ENCODE measurements at places on chromosomes 7 and 10.

DNA sequence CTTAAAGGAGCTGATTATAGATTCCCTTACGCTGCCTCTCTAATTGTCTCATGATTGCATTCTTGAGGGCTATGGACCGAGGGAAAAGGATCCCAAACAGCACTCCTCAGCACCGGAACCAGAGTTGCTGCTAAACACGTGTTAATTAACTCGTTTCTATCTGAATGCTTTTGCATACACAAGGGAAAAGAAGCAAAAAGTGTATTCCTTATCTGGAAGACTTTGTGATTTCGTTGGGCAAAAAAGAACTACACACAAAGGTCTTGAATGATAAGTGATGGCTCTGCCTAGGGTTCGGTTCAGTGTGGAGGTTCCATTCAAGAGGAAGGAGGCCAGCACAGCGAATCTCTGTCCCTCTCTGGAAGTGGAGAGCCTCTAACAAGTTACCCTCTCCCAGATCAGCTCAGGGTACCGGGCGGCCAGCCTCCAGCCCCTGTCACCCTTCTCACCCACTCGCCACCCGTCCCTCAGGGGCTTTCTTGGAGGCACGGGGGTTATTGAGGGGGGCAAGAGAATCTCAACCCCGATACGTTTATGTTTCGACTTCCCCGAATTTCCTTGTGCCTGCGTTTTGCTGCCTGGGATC lies 515 bp upstream of the SLC4A2 start:
- ATAC-seq = no peak

GRCh38 chr10:89151857-89152256 lies 55.3 kb downstream of the CH25H start:
- no peak for ATAC-seq

- no peak for ATAC-seq
Measured at GRCh38 chr10:47055386-47056246, 144.4 kb downstream of the PTPN20 start.

GRCh38 chr7:143408686-143409561 lies at the start of gene EPHA1:
EPHA1 (minus strand) TSS chr7:143408856; CDS start chr7:143408805, 51 bp downstream.
- ATAC-seq = peak; percentile 87

- peak; percentile 37 for ATAC-seq
Measured at GRCh38 chr7:155458111-155458877, at the start of gene EN2. EN2 (plus strand) TSS chr7:155458129; CDS start chr7:155458378, 249 bp downstream.

- ATAC-seq = no peak
Measured at GRCh38 chr7:42120191-42120590, 116.8 kb downstream of the GLI3 start.

DNA sequence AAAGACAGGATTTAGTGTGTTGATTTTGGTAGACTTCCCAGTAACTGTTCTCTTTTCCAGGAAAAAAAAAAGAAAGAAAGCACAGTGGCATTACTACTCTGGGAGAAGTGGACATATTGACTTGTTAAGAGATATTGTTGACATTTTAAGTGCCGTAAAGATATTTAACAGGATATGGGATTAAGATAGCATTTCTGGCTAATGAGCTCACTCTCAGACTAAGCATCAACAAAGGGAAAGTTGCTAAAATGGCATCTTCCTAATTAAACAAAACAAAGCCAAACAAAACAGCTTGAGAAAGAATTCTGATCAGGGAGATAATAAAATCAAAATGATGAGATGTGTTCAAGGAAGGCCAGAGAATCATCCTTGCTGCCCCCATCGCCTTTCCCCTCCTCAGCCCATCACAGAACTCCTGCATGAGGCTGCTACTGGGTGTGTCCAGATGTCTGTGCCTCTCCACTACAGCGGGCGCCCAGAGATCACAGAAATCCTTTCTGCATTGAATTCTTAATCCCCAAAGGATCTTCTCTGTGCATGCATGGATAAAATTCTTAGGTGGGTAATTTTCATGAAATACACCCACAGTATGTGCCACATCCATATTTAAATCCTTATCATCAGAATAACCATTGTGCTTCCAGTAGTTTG lies 270.5 kb downstream of the POU6F2 start:
- no peak for ATAC-seq

- ATAC-seq = no peak
Measured at GRCh38 chr10:104456802-104457542, 103.3 kb downstream of the CFAP58 start.

DNA sequence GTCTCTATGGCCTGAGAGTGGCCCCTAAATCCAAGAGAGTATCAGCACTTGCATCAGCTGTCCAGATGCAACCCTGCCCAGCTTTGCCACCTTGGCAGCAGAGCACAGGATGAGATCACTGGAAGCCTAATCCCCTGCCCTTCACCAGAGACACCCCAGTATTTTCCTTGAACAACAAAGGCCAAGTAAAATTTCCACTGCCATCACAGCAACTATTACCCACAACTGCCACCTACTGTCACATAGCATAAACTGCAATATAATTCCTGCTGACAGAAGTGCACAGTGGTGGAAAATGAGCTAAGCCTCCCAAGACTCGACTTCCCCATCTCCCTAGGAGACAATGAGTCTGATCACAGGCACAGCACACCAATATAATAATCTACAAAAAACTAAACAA lies 462.8 kb upstream of the ZWINT start:
- no peak for ATAC-seq

- ATAC-seq = no peak
Measured at GRCh38 chr7:83613232-83613631, 35.7 kb downstream of the SEMA3E start.

GRCh38 chr10:79342811-79343561 lies 4.3 kb upstream of the PPIF start:
- ATAC-seq = peak; percentile 52

GRCh38 chr10:64619102-64619501 lies 1097.9 kb downstream of the REEP3 start:
- ATAC-seq = no peak

DNA sequence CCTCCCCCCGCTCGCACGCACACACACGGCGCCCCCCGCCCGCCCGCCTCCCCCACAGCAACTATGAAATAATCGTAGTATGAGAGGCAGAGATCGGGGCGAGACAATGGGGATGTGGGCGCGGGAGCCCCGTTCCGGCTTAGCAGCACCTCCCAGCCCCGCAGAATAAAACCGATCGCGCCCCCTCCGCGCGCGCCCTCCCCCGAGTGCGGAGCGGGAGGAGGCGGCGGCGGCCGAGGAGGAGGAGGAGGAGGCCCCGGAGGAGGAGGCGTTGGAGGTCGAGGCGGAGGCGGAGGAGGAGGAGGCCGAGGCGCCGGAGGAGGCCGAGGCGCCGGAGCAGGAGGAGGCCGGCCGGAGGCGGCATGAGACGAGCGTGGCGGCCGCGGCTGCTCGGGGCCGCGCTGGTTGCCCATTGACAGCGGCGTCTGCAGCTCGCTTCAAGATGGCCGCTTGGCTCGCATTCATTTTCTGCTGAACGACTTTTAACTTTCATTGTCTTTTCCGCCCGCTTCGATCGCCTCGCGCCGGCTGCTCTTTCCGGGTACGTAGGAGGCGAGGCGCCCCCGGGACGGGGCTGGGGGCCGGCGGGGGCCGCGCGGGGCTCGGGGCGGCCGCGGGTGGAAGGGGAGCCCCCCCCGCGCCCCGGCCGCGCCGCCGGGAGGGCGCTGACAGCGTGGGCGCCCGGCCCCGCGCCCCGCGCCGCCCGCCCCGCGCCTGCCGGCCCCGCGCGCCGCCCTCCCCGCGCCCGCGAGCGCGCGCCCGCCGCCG lies 441 bp downstream of the BMI1 start:
- peak; percentile 60 for ATAC-seq

DNA sequence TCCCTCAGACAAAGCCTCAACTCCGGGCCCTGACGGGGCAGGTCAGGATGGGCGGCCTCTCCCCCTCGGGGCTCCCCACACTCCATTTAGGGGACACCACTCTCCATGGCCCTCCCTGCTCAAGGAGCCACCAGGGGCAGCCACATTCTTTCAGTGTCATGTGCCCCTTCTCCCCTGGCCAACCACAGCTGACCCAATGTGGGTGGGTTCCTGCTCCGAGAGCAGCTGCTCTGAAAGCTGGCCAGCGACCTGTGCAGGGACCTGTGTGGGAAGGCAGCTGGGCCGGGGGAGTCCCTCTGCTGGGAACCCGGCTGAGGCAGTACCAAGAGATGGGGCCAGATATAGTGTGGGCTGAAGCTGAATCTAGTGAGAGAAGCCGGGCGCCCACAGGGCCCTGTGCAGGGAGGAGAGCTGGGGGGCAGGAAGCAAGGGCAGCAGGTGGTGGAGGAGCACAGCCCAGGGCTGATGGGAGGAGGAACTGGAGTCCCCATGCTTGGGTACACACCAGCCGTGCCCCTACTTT lies 40.6 kb upstream of the NPFFR1 start:
- ATAC-seq = peak; percentile 1

DNA sequence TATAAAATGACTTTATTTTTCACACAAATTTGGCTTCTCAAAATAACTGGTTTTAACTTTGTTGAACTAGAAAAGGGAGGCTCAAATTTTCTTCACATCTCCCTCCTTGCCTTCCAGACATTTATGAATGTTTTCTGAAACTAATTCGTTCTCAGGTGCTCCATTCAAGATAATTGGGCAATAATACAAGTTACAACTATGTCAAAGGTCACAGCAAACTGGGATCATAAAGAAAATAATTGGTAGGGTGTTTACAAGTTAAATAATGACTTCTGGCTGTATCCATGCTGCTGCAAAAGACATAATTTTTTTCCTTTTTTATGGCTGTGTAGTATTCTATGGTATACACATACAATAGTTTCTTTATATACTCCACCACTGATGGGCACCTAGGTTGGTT lies 75.3 kb downstream of the MINPP1 start:
- ATAC-seq = no peak

DNA sequence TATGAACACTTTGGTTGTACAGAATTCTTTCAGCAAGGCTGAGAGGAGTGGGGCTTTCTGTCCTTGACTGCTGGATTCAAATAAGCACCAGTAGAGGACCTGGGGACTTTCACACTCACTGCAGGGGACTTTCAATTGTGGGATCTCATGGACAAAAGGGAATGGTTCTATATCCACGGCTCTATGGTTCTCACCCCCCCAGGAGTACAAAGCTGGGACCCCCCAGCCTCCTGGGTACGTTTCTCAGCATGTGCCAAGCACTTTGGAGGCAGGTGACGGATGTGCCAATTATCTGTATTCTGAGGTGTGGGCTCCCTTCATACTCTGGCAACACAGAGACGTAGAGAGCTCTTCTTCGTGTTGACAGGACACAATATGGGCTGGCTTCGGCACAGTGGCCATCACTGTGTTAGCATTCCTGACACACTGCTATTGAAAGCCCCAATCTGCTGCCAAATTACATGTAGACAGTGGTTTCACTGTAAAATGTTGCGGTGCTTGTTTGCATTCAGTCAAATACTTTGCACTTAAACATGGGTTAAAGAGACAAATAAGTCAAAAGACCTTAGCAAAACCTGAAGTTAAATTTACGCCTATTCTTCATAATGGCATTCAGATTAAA lies 92.7 kb upstream of the SAMD8 start:
- no peak for ATAC-seq

GRCh38 chr7:36040679-36041078 lies 112.4 kb upstream of the EEPD1 start:
- ATAC-seq = no peak

DNA sequence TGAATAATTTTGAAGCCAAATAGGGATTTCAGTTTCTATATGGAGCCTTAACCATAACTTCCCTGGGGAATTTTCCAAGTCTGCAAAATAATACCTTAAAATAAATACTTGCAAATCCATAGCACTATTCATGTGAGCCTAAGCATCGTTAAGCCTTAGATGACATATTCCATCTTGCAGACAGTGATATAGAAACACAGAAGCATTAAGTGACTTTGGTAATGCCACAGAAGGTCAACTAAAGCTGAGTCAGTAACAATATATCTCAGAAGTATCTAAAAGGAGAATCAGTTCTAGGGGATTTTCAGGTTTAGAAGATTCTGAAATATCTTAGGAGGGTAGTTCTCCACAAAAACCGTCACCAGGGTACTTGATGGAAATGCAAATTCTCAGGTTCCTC lies 163.4 kb upstream of the COL1A2 start:
- ATAC-seq = no peak

- no peak for ATAC-seq
Measured at GRCh38 chr10:11300026-11300425, 282.4 kb downstream of the CELF2 start.

DNA sequence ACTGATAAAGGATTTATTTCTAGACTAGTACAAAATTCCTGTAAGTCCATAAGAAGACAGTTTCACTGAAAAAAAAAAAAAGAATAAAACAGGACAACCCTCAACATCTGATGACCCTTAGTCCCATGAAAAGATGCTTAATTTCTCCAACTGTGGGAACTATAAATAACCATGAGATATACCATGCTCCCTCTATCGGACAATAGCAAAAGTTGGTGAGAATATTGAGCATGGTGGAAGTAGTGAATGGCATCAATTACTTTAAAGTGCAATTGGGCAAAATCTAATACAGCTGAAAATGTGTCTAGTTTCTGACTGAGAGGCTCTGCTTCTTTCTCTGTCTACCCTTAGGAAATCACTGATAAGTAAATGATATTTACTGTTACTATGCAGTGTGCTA lies 348.8 kb downstream of the SUGCT start:
- ATAC-seq = no peak

GRCh38 chr10:75280236-75280635 lies 44.5 kb upstream of the COMTD1 start:
- ATAC-seq = no peak

GRCh38 chr10:131310551-131311401 lies 745 bp downstream of the TCERG1L start:
- no peak for ATAC-seq

DNA sequence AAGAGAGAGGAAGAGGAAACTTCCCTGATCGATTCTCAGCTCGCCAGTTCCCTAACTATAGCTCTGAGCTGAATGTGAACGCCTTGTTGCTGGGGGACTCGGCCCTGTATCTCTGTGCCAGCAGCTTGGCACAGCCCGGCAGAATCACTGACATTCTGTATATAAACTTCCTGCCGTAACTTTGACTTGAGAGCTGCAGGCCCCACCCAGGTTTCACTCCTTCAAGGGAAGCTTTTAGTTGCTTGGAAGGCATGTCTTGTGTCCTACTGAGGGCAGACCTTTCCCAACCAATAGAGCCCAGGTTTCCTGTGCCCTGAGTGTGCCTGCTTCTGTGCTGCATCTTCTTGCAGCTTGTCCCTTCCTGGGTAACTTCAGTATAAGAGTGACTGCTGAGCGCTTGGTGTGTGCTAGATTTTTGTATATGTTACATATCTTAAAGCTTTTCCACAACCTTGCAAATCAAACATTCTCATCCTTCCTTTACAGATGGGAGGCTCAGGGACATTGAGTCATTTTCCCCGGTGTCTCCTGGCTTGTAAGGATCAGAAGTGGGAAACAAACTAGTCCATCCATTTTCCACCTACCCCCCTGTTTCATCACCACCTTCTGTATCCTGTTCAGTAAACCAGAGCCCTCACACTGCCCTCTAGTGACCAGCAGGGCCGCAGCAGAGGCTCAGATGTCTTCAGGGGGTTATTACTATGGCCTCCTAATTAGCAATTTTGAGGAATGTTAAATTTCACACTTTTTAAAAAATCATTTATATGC lies 225.2 kb upstream of the PRSS58 start:
- peak; percentile 39 for ATAC-seq

- peak; percentile 88 for ATAC-seq
Measured at GRCh38 chr7:129271500-129272355, 46.9 kb downstream of the AHCYL2 start.

DNA sequence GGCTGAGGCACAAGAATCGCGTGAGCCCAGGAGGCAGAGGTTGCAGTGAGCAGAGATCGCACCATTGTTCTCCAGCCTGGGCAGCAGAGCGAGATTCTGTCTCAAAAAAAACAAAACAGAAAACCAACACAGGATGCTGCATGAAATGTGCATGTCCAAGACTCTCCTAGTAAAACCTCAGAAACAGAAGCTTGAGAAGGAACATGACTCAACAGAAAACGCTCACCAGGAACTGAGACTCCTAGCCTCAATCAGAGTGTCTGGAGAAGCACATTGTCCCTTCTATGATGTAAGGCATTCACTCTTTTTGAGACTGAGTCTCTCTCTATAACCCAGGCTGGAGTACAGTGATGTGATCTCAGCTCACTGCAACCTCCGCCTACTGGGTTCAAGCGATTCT lies 168.3 kb downstream of the MYOF start:
- no peak for ATAC-seq
